ENCODE measurements at places on chromosomes 2 and 18.

DNA sequence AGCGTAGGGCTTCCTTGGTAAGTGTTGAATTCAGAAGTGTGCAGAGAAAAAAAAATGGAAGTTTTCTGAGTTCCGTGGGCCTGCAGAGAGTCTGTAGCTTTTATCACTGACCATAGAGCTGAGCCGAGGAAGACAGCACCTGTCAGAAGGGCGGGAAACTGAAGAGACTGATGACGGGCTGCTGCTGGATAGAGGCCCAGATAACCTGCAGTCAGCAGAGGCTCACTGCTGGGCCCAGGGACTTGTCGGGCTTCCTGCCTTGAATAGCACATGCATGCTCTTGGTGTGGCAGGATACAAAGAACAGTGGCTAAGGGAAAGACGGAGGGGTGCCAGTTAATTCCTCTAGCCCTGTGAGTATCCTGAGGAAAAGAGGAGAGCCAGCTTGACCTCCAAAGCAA, 166.4 kb downstream of the MGAT5 start:
- H3K4me1 ChIP-seq: no peaks in the 10 kb centered on the region
- no peak overlapping the region for H3K4me3 ChIP-seq
- H3K27me3 ChIP-seq: no peaks in the 10 kb centered on the region
- no peaks in the 10 kb centered on the region for H3K36me3 ChIP-seq

DNA sequence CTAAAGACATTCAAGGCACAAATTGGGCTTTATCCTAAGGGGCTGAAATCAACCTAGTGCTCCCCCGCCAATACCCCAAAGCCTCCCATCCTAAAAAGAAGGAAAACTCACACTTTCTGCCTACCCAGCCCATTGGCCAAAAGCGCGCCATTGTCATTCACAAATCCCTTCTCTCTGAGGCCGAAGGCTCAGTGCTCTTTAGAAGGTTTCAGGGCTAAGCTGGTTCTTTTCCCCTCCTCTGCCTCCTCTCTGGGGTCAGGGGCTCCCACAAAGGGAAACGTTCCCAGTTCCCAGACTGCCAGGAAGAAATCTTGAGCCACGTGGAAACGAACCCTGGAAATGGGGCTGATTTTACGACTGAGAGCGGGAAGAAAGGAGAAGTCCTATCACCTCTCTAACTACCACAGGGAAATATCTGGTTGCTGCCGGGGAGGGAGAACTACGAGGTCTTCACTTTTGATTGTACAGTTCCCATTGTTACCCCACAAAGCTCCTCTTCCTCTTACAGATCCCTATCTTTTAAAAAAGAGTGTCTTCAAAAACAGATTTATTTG, 1.7 kb upstream of the SKOR2 start:
- H3K27ac ChIP-seq: no peak overlapping the region
- peaks cover 75% of the 10 kb centered on the region for H3K27me3 ChIP-seq
- no peaks in the 10 kb centered on the region for H3K4me1 ChIP-seq
- H3K36me3 ChIP-seq: no peaks in the 10 kb centered on the region
- no peak overlapping the region for H3K4me3 ChIP-seq

- DNase-seq: no peak
- no peak overlapping the region for H3K27ac ChIP-seq
- no peaks in the 10 kb centered on the region for H3K36me3 ChIP-seq
- H3K4me3 ChIP-seq: no peak overlapping the region
- no peaks in the 10 kb centered on the region for H3K4me1 ChIP-seq
Measured at GRCh38 chr18:78768656-78769501, 210.7 kb upstream of the SALL3 start.

GRCh38 chr2:58769864-58770234, 528.7 kb upstream of the FANCL start:
- no peak overlapping the region for H3K4me3 ChIP-seq
- H3K4me1 ChIP-seq: no peaks in the 10 kb centered on the region
- DNase-seq: no peak
- no peaks in the 10 kb centered on the region for H3K27me3 ChIP-seq
- H3K36me3 ChIP-seq: no peaks in the 10 kb centered on the region

- no peaks in the 10 kb centered on the region for H3K36me3 ChIP-seq
- no peaks in the 10 kb centered on the region for H3K27me3 ChIP-seq
- H3K4me3 ChIP-seq: no peak overlapping the region
Measured at GRCh38 chr2:183348492-183348891, 224.2 kb downstream of the NUP35 start.
